ENCODE measurements at places on chromosomes 11 and 22.

DNA sequence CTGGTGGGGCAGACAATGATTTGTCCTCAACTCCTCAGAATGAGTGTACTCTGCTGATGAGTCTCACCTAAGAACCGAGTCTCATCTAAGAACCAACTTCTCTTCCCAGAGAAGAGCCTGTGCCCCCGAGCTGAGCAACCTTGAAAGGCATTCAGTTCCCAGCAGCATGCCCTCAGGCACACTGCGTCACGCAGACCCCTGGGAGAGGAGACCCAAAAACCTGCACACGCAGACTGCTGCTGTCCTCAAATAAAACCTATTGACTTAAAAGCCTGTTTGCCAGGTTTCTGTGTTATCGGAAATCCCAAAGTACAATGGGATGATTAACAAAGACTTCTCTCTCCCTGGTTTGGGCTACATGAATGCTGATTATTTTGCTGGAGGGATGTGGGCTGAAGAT is 121.2 kb downstream of the C11orf58 start:
- no peak for DNase-seq

DNA sequence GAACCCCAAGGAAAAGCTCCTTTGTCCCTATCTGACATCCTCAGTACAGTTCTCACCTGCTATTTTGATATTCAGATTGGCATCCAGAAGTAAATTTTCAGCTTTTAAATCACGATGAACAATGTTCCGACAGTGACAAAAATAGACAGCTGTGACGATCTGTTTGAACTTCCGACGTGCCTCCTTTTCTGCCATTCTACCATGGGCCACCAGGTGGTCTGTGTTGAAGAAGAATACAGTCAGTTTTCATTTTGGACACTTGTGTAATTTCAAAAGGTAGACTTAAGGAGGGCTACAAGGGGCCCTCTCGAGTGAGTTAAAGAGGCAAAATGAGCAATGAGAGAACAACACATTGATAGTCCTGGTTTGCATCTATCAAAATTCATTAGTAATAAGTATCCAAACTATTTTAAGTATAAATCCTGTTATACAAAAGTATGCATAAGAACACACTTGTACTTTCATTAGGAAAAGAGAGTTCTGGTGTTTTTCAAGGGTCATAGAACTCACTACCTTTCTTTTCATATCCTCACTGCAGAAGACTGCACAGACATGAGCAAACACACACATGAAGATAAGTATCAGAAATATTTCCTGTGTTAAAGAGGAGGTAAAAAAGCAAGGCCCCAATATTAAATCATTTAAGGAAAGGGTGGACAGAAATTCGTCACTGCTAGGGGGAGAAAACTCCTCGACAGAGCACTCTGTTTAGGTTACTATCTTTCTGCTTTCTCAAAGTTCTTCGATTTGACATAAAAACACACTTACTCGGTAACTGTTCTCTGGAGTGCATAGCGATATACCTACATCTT is 89.9 kb upstream of the APOA1 start:
- DNase-seq: no peak

GRCh38 chr11:776561-777287 is 563 bp downstream of the GATD1 start:
- no peak for DNase-seq

DNA sequence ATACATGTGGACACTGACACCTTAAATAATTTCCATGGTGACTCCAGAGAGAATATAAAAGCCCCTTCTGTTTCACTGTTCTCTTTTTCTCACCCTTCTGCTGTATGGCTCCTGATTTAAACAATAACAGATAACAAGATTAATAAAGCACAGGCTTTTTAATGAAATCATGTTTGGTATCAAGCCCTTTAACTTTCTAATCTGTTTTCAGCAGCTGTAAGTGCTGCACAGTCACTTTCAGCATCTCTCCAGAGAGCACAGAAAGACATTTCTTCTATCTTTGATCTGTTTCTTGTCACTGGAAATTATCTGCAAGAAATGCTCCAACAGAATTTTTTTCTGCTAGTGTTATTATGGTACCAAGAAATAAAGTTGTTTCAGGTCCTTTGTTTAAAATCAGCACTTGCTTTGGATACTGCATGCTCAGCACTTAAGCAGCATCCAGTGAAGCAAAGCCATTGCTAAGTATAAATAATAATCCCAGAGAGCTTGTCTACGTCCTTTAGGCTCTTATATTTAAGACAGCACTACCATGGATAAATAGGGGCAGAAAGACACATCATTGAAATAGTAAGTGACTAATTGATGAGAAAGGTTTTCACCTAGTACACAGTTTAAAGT is 134.2 kb upstream of the CARD18 start:
- no peak for DNase-seq

GRCh38 chr11:100849009-100849900 is 162.2 kb downstream of the ARHGAP42 start:
- DNase-seq: peak; percentile 66

- DNase-seq: no peak
Measured at GRCh38 chr22:43429426-43429825, 17.6 kb downstream of the MPPED1 start.
